ENCODE measurements at places on chromosomes 2 and 18.

DNA sequence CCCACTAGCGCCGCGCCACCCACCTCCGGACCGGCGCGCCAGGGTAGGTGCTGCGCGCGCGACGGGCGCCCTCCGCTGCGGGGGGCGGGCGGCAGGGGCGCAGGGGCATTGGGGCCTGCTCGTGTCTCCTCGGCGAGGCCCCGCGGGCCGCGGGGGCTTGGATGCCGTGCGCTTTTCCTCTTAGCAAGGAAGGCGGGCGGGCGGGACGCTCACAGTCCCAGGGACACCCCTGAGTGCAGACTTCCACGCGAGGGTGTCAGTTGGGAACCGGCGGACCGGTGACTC is 748 bp downstream of the TWIST2 start:
- no peak for DNase-seq

- DNase-seq, result no peak
Observed at GRCh38 chr2:174121175-174121574, 127.2 kb downstream of the OLA1 start.

DNA sequence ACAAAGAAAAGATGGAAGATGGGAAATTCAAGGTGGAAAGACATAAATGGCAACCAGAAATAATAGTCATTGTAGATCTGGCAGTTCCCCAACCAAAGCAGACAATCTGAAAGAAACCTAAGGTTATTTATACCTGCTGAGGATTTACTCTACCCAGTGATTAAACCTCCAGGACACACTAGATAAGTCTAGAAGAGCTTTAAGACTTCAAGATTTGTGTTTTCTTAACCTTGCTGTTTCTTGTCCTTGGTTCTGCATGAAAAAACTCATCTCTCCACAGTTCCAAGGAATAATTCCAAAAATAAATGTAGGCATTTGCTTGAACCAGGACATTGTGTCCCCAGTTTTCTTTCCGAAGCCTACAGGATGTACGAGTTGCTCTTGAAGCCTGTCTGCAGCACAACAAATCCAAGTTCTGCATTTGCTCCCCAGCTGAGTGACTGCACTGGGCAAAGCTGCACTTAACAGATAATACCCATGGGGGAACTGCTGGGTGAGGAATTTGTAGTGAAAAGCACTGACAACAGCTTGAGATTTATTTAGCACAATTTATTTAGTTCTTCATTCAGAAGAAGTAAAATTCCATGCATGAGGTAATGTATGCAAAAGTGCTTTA is 19.8 kb downstream of the DTNA start:
- DNase-seq, result no peak

DNA sequence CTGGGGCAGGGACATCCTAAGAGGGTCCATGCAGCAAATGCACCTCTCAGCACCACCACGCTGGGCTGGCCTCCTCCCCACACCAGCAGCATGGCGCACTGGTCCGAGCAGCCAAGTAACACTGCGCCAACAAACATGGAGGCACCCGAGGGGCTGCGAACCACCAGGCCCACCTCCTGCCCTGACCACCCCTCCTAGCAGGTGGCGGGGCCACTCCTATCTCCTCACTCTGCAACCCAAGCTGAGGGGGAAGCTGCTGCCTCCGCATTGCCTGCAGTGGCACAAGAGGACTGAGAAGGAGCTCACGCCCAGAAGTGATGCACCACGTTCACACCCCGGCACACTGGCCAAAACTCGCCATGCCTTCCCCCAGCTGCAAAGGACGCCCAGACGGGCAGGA is 94.4 kb downstream of the EIPR1 start:
- DNase-seq, result no peak

DNA sequence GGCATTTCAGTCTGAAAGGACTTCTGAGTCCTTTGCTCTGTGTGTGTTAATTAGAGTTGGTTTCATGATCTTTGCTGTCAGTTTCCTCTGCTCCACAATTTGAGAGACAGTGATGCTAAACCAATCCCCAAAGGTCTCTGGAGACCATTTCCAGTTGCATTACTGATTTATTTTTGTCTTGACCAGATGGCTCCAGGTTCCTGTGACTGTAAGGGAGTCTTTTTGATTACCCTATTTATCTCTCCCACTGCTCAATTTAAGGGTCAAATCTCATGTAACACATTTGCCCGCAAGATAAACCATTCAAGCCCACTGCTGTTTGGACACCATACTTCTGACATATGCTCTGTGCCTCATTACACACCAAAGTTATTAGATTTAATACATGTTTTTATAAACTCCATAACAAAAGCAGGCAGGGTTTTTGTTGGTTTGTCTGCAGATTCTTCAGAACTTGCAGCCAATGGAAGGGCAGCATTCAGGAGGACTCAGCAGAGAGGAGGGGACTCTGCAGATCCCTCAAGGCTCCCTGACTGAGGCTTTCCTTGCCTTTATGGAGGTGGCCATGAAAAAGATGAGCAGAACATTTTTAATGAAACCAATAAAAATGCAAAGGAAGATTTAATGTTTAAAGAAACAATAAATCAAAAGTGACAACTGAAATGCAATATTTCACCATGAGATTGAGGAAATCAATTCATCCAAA is 889.3 kb upstream of the CELF4 start:
- DNase-seq, result no peak

DNA sequence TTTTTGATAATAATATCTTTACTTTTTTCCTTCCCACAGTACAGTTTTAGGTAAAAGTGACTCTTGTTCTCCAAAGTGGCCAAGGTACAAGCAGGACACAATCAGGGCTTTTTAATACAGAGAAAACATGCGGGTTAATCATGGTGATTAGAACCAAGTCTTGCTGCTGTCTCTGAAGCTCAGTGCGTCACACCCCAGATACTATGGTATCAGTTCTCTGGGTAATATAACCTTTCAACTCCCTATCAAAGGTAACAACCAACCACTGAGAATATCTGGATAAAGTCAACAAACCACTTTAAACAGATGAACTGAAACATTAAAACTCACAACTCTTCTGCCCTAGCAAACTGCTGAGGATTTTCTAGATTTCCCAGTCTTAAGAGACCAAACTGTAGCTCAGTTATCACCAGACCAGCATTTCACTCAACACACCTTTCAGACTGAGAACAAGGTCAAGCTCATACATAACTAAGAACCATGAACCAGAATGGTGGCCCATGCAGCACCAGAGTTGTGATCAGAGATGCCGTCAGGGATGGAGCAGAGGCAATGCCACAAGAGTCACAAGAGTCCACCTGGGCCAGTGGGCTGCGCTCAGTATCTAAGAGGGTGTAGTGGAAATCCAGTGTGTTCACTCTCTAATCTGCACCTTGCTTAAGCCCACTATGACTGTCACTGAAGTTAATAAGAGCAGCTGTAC is 103.0 kb downstream of the UXS1 start:
- no peak for DNase-seq

- peak; percentile 52 for DNase-seq
Observed at GRCh38 chr2:31318361-31319336, 84.7 kb downstream of the EHD3 start.

DNA sequence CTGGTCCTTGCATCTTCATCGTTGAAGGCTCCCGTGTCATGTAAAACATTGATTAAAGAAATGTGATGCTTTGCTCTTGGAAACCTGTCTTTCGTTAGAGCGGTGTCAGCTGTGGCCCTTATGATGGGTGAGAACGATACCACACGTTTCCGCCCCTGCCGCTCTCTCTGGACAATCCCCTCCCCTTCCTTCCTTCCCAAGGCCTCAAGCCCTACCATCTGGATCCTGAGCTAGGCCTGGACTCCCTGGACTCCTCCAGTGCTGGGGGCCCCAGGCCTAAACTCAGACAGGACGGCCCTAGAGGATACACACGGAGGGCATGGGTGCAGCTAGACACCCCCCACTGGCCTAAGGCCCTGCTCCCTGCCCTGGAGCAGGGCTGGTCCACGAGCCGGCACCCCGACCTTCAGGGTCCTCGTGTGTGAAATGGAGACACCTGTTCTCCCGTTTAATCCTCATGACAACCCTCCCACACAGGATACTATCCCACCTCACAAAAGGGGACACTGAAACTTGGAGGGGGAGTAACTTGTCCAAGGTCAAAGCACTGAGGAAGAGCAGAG is 13.2 kb downstream of the BIN1 start:
- no peak for DNase-seq

GRCh38 chr2:112547333-112547732 is 5.1 kb downstream of the POLR1B start:
- no peak for DNase-seq

DNA sequence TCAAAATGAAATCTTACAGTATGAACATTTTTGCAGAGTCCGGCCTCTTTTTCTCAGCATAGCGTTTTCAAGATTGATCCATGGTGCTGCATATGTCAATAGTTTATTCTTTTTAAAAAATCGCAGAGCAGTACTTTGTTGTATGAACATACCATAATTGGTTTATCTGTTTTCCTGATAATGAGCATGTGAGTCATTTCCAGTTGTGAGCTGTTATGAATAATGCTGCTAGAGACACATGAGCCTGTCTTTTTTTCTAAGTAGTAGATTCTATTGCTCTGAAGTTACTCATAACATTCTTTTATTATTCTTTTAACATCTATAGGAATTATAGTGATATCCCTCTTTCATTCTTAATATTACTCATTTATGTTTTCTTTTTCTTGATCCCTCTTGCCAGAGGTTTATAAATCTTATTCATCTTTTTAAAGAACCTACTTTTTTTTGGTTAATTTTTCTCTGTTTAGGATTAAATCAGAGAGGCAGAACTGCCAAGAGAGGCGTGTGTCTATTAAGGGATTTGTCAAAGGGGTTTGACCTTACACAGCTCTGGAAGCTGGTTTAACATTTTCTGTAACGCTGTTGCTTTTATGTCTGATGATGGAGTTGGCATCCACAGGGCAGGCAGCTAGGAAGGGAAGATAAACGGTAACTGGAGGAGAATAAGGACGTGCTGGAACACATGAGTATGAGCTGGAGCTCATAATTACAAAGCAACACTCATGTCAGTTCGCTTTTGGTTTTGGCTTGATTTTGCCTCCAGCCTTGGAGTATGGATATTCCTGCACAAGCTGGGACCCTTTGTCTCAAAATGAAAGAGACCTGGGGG is 47.4 kb downstream of the MGAT5 start:
- no peak for DNase-seq

GRCh38 chr2:235616885-235617284 is 123.0 kb downstream of the AGAP1 start:
- no peak for DNase-seq

DNA sequence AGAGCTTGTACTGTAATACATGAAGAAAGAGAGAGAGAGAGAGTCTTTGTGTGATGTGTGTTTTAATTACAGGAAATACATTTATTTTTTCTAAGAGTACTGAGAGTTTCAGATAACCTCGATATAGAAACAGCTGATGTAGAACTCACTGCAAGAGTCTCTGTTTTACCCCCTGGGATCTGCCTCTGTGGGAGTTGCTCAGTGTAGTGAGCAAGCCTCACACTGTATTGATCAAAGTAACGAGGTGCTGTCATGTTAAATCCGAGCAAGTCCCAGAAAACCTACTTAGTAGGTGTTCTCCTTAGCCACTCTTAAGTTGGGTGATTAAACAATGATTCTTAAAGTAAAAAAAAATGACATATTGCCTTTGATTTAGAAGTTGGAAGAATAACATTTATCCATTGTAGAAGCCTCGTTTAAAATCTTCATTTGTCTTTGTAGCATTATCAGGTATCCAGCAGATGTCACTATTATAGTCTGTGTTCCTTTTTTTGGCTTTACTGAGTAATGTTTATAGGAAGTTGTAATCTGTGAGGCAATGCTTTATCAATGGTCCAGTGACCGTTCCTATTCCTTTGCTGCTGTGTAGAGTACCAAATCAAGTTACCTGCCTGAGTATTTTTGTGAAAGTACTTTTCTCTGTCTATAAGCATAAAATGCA is 219.0 kb downstream of the MYO3B start:
- peak; percentile 26 for DNase-seq

DNA sequence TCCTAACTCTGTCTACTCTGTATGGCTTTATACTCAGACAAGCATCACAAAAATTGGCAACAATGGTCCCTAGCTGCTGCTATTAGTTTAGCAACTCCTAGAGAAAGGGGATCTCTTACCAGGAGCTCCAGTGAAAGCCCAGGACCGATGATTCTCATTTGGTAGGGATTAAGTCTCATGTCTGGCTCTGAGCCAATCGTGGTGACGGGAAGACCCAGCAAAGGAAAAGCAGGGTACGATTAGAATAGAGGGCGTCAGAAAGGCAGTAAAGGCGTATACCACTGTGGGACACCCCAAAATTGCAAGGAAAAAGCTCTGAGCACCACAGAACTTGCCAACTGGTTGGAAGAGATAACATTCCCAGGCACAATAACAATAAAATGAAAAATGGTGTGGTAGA is 129.5 kb downstream of the MTCL1 start:
- peak; percentile 89 for DNase-seq
